ENCODE measurements at places on chromosomes 2 and 18. TPM values are rescaled to one million over a fixed set of nuclear protein-coding genes. Genes with fewer than 3 reads are reported as not detected.

Gene ANKMY1
- 19.1 TPM for total RNA-seq

DNA sequence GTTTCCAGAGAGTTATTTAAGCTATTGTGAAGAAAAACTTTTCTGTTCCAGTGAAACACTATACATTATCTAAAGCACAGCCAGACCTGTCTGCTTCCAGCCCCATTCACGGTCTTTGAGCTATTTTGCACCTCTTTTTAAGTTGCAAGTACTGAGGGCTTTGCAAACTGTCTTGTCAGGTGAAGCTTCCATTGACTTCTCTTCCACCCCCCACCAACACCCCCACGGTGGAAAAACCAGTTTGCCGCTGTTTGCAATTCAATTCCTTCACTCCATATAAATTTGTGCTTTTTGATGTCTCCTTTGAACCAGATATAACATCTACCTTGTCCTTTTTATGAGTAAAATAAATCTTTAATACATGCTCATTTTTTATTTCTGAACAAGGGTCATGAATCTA lies 15.7 kb downstream of the B3GNT7 start:
- no peak for DNase-seq
- H3K36me3 ChIP-seq: peaks cover 6% of the 10 kb centered on the region
- H3K4me3 ChIP-seq: peak overlapping the region; percentile 29
- no peak overlapping the region for H3K27ac ChIP-seq
- peaks cover 34% of the 10 kb centered on the region for H3K27me3 ChIP-seq

Gene CLIP4
- 27.9 TPM for total RNA-seq

GRCh38 chr2:152166633-152167032 lies 8.9 kb downstream of the STAM2 start:
- H3K4me1 ChIP-seq: peaks cover 46% of the 10 kb centered on the region
- H3K27ac ChIP-seq: peak overlapping the region; percentile 28
- H3K36me3 ChIP-seq: peaks cover 4% of the 10 kb centered on the region
- no peak for DNase-seq
- H3K4me3 ChIP-seq: no peak overlapping the region

DNA sequence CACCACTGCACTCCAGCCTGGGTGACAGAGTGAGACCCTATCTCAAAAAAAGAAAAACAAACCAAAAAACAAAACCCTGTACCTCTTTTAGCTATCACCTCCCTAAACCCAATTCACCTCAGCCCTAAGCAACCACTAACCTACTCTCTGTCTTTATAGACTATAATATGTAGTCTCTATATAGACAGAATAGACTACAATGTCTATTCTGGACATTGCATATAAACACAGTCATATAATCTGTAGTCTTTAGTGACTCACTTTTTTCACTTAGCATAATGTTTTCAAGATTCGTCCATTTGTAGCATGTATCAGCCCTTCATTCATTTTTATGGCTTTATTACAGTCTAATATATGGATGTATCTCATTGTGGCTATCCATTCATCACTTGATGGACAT lies 37.2 kb upstream of the MRPL33 start:
- H3K27me3 ChIP-seq: no peaks in the 10 kb centered on the region
- no peak overlapping the region for H3K4me3 ChIP-seq
- no peak overlapping the region for H3K27ac ChIP-seq
- no peak for DNase-seq
- H3K4me1 ChIP-seq: peaks cover 18% of the 10 kb centered on the region
- no peaks in the 10 kb centered on the region for H3K36me3 ChIP-seq

DNA sequence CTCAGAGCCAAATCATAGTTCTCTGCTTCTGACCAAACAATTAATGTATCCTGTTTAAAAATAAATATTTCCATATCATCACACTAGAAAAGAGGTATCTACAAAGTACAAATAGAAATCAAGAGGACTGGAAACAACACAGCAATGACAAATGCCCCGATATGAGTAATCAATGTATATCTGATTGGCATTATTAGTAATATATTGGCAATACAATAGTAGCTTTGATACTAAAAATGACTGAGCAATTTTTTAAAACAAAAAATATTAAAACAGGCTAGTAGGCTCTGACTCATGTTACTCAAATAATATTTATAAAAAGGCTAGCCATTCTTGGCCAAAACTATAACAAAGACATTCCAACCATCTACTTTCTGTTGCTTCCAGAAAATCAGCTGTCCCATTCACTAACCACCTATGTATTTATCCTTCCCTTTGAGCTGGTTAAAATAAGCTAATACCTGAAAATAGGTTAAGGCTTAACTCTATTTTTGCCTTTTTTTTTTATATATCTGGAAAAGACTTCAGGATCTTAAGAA lies 13.3 kb downstream of the PPP4R3B start:
- H3K4me1 ChIP-seq: peaks cover 50% of the 10 kb centered on the region
- no peak overlapping the region for H3K27ac ChIP-seq
- no peak for DNase-seq
- H3K4me3 ChIP-seq: no peak overlapping the region
- no peaks in the 10 kb centered on the region for H3K27me3 ChIP-seq

- no peaks in the 10 kb centered on the region for H3K36me3 ChIP-seq
- peaks cover 55% of the 10 kb centered on the region for H3K27me3 ChIP-seq
Observed at GRCh38 chr2:27261241-27261925, 1.5 kb downstream of the SLC30A3 start.

DNA sequence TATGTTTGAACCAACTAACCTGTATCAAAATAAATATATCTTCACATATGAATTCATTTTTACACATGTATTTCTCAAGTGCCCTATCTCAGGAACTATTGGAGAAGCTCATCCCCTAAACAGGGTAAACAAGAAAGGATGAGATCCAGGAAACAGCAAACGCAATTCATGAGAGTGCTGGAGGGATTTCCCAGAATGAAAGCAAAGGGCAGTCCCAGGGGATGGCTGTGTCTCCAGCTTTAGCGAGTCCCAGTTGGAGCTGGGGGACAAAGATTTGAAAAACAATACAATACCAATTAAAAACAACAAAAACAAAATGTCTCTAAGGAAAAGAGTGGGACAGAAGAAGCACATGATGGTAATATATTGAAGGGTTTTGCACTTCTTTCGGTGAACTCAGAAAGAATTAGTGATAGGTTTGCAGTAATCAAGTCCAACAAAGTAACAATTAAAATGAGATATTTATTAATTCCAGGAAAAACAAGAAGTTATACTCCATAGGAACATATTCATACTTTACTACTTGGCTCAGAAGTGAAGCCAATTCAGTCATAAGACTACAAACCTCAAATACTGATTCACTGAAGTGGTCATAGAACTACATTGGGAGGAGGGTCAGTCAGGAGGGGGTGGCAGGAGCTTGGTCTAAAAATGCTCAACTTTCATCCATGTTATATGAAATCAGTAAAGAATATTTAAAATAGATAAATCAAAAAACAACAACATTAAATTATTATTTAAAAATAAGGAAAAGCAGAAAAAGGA lies 73.1 kb upstream of the PDE1A start:
- no peak for DNase-seq
- H3K36me3 ChIP-seq: no peaks in the 10 kb centered on the region
- no peak overlapping the region for H3K4me3 ChIP-seq
- no peaks in the 10 kb centered on the region for H3K4me1 ChIP-seq
- no peak overlapping the region for H3K27ac ChIP-seq
- no peaks in the 10 kb centered on the region for H3K27me3 ChIP-seq

DNA sequence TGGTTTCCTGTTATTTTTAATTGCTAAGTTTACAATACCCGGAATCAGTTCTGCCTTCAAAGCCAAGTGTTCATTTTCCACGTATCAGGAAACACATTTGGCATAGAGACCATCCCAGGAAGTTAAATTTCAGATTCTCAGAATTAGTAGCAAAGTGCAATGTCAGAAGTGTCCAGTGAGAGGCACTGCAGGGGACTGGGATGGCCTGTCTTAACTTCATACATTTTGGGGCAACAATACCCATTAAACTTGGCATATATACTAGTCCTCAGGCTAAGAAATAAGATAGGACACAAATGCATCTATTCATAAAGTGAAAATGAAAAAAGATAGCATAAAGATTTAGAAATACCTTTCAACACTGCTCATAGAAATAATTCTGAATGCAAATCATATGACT lies 1.5 kb upstream of the IL1RL2 start:
- DNase-seq: peak; percentile 42
- H3K4me1 ChIP-seq: peaks cover 19% of the 10 kb centered on the region
- H3K36me3 ChIP-seq: peaks cover 4% of the 10 kb centered on the region
- no peak overlapping the region for H3K4me3 ChIP-seq

Measured in activated CD4-positive, alpha-beta memory T cell treated with anti-CD3 and anti-CD28 coated beads for 36 hours (primary cell).